ENCODE measurements at places on chromosomes 12 and 14. TPM values are rescaled to one million over a fixed set of nuclear protein-coding genes. Genes with fewer than 3 reads are reported as not detected.

DNA sequence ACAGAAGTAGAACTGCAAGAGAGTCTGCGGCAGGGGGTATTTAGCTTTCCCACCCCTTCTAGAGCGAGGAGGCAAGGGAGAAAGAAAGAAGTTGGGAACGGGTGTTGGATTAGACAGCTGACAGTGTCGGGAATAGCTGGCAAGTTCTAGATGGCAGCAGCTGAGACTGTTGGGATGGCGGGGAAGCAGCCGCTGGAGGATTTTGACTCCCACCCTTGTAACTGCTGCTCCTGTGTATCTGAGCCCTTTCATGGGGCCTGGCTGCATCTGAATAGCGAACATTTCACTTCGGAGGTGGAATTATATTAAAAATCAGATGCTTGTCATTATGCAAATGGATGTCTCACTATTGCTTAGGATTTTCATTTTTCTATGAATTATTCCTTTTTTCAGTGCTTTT is 104.6 kb downstream of the AACS start:
- no peak for DNase-seq

DNA sequence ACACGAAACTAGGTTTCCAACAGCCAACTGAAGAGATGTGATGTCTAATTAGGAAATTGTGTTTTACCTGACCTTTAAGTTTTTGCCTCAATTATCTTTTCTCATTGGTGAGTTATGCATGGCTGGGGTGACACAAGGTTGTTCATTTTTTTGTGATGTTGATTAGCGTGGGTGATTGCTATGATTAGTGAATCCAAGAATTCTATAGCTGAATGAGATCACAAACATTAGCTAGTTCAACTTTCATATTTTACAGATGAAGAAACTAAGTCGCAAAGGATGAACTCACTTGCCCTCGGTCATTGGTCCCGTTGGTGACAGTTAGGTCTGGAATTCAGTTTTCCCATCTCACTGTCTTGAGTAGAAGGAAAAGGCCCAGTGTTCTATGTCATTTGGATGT is 32.6 kb upstream of the LMNTD1 start:
- no peak for DNase-seq

- no peak for DNase-seq
These were observed 14.7 kb downstream of the NOC4L start for GRCh38 chr12:132158677-132159554.

Gene TGFB3
- 315 TPM for total RNA-seq

DNA sequence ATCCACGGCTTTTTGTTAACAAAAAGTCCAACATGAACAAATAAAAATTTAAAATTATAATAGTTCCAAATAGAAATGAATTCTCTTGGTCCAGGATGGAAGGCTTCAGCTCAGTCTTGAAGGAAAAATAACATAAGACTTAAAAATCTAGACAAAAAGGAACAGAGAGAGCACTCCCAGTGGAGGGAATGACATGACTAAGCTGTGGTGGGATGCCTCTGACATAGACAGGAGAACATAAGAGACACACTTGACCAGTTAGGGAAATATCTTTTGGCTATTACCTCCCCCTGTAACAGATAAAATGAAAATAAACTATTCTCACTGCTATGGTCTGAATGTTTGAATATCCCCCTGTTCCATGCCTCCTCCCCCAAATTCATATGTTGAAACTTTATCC is 106.8 kb downstream of the BBS10 start:
- DNase-seq: no peak

DNA sequence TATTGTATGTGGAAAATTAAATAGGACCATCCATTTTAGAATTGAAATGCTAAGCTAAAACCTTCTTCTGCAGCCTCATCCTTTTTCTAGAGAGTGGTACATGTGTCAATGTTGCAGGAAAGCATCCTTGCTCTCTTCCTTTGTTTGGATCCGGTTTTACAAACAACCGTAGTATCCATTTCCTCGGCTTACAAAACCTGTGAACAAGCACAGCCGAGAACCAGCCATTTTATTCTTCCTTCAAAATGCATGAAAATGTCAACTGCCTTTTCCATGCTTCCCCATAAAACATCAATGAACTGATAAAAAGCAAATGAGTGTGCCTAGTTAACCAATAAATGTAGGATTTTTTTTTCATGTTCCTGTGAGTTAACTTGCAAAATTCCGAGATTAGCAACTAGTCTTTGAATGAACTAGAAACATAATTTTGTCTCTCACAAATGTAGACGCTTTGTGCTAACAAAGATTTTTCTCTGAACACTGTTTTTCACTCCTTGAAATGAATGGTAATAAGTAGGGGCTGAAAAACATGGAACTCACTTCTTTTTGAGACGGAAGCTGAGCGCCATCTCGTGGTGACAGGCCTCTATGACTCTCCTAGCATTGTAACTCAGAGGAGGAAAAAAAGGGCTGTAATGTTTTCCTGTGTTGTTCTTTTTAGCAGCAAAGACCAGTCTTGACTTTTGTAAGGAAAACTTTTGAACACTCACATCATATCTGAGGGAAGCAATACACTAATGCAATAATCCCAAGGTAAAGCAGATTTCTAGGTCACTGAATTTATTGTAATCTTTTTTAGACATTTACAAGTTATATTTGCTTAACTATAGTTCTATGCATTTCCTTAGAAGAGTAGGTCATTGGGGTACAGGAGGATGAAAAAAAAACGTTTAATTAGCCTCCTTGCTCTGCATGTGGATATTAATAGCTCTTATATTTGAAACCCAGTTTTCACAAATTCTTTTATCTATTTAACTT is 157.4 kb upstream of the FOXG1 start:
- DNase-seq: no peak

DNA sequence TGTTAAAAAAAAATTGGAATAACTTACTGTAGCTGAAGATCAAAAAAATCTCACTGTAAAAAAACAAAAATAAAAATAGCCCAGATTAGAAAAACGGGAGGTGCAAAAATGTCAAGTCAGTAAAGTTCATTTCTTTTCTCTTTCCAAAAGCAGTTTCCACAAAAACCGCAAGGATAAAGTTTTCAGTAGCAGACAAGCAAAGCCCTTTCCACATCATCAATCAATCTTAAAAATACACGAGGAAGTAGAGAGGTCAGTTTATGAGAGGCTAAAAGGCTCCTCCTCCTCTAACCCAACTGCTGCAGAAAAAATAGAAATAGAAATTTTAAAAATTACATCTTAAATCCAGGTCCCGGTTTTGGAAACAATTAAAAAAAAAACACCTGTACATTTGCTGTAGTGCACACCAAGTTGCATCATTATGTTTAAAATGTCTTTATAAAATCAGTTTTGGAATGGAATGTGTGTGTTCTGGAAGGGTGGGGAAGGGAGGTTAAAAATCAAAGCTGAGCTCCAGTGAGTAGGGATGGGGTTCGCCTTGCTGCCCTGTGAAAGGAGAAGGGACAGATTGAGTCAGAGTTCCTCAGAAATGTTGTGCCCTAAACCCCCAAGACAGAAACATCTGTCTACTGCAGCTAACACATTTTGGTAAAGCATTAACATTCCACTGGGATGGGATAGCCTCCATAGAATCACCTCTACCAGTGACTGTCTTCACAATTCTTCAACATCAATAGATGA is 5.8 kb downstream of the HNRNPC start:
- DNase-seq: no peak

- no peak for DNase-seq
These were observed 10.5 kb upstream of the WNT5B start for GRCh38 chr12:1618489-1618888.

DNA sequence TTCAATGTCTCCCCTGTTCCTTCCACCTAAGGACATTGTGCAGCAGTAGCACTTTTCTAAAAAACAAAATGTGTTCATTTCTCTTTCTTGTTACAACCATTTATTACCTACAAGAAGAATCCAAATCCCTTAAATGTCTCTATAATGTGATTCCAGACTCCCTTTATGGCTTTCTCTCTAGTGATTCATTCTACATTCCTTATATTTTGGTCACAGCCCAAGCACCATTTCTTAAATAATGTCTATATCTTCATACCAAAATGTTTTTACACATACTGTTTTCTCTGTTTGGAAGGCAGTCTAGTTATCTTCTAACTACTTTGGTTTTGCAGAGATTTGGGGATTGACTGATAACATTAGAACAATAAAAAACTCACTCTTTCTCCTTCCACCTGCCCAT is 1037.3 kb upstream of the FLRT2 start:
- DNase-seq: no peak

DNA sequence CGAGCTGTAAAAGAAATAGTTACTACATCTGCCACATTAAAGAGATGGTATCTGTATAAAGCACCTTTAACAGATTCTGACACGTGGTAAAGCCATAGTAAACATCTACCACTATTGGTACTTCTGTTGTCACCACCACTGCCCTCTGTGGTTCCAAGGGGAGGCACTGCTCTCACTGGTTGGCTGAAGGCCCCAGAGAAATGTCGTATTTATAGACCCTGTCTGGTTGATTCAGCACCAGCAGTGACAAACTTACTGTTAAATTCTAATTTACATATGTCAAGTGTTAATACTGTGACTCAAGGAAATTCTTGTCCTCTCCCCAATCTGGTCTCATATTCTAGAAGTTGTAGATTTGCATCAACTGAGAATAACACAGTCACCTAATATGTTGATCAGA is 281.1 kb downstream of the ERC1 start:
- no peak for DNase-seq

Data from ureter (tissue), 1 donor.